Stimulated activated CD4-positive, alpha-beta T cell treated with anti-CD3 and anti-CD28 coated beads, TNF-alpha, amount 100 ng/mL, for 48 hours (primary cell): ENCODE measurements at places on chromosomes 3 and 15.

- no peak for DNase-seq
These were observed 156.6 kb downstream of the NR1D2 start for GRCh38 chr3:24101676-24102168.

GRCh38 chr15:90957031-90957790 lies 2.5 kb downstream of the RCCD1 start:
- DNase-seq: no peak

- no peak for DNase-seq
These were observed 4.2 kb downstream of the PTPRG start for GRCh38 chr3:61565569-61565968.

DNA sequence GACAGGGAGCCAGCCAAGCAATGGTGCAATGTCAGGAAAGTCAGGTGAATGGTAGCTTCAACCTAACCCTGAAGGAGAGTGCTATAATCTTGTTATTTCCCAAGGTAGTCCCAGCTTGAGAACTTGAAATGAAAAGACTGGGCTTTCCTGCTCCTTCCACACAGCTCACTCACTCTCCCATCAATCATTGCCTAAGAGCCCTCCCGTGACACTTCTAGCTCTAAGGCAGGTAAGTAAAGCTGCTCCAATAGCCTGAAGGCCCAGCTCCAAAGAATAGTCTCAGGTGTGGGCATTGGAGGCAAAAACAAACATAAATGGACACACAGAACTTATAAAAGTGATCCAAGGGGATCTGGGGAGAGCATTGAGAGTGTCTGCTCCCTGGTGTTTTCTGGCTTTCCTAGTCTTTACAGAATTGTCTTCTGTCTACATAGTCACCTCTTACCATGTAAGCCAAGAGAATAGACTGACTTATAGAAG lies 63.1 kb upstream of the TBC1D5 start:
- no peak for DNase-seq

DNA sequence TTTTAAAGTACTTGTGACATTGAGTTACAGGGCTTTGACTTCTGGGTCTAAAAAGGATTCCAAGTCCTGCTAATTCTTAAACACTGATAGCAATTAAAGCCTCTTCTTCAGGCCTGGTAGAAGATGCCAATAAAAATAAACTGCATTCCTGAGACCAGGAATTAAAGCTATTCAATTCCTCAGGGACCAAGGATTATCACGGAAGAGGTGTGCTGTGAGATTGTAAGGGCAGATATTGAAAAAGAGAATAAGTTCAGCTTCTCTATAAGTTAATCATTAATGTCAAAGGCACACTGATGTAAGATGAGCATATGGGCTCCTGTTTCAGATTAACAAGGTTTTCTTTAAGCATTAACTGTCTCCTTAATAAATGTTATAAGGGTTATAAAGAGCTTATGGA lies 611.3 kb downstream of the SI start:
- DNase-seq: no peak

GRCh38 chr15:87710406-87710805 lies 546.1 kb downstream of the NTRK3 start:
- no peak for DNase-seq

- no peak for DNase-seq
These were observed 109.3 kb downstream of the ZIC1 start for GRCh38 chr3:147518465-147518864.

GRCh38 chr3:147367676-147368075 lies 38.7 kb downstream of the ZIC4 start:
- DNase-seq: no peak

DNA sequence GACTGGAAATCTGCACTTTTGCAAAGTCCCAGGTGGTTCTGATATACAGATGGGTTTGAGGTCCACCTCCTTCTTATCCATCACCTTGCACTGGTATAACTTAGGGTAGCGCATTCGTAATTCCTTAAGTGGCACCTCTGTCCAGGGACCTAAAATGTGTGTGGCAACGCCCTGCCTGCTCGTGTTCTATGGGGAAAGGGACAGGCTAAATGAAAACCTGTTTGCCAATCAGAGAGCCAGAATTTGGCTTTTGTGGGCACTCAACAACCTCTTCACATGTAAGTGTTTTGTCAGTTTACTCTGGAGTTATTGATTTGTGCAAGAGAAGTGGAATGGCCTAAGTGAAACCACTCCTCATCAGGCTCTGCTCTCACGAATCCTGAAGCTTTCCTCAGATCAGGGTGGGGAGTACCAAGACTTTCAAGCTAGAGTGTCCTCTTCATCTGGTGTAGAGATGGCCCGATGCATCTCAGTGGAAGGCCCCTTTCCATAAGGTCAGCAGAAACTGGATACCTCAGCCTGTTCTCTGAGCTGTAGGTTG lies 138.3 kb downstream of the ALDH1A2 start:
- no peak for DNase-seq

GRCh38 chr3:122111974-122112373 lies 56.8 kb downstream of the CD86 start:
- DNase-seq: no peak

- no peak for DNase-seq
These were observed 132.2 kb downstream of the TMCO5A start for GRCh38 chr15:38066612-38067011.

DNA sequence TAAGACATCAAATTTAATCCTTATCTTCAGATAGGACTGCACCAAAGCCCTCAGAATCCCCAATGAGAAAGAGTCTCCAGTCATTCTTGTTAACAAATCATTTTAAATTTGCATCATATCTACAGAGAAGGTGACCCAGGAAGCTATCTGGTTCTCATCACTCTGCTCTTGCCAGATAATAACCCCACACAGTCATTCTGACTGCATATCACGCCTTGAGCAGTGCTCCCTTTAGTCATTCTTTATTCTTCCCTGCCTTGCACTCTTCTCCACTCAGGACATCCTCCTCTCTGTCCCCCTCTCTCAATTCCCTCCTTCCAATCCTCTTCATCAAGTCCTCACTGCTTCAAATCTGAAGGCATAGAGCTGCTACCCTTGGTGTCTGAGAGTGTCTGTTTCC lies 83.7 kb upstream of the COL6A6 start:
- DNase-seq: no peak

DNA sequence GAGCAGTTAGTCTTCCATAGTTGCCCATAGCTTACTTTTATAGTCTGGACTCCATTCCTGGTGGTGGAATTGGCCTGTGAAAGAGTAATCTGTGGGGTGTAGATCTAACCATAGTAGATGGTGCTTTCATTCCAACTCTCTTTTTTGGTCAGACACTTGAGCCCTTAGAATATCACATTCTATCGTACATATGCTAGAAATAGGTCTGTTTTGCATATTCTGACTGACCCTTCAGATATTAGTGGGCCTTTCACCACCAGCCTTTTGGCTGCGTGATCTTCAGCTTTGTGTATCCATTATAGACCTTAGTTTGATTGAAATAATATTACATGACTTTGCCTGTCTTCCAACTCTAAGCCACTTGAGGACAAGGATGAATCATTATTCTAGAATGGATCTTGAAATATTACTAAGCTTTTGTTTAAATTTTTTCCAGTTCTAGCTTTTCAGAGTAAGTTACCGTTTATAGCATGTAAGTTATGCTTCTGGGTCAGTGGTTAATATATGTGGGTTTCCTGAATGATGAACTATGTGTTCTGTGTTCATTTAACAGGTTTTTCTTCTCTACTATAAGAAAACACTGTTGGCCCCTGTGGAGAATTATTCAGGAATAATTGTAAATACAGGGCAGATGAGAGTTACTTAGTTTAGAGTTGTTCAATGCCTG lies 8.7 kb downstream of the RAB7A start:
- DNase-seq: no peak

GRCh38 chr3:103601666-103602065 lies 1166.9 kb downstream of the ZPLD1 start:
- DNase-seq: no peak

DNA sequence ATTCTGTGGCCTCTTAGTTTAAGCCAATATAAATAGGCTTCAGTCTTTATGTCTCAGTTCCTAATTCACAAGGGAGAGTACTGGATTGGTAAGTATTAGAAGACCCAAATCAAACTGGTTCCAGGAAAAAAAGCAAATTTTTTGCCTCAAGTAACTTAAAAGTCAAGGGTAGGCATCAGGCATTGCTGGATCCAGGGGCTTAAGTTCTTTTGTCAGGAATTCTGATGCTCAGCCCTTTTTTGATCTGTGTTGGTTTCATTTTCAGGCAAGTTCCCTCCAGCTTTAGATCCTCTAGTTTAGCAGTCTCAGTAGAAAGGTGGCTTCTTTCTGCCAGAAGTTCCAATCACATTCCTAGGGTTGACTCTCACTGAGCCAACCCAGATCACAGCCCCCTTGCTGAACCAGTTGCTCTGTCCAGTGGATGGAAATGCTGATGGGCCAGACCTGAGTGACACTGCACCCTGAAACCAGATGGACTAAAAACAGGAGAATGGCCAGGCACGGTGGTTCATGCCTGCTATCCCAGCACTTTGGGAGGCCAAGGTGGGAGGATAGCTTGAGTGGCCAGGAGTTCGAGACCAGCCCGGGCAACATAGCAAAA lies 253.5 kb downstream of the SHQ1 start:
- DNase-seq: no peak

- DNase-seq: no peak
These were observed 27.9 kb downstream of the PDIA5 start for GRCh38 chr3:123094516-123095313.

- DNase-seq: peak; percentile 27
These were observed 117.6 kb upstream of the EIF1B start for GRCh38 chr3:40191850-40192448.

DNA sequence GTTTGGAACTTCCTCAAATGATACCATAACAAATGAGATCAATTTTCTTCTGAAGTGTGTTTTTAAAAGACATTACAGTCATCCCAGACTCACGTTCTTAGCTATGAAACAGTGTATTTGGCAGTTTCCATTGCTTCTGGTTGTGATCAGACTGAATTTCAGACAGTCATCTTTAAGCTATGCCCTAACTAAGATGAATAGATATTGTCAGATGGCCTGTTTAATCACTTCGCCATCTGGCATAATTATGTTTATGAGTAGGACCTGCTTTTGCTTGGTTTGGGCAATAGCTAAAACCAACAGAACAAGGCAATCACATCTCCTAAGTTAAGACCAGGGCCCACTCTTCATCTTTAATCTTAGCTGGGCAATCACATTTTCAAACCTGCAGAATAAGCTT lies 313.1 kb downstream of the SV2B start:
- DNase-seq: no peak

- DNase-seq: no peak
These were observed 297.3 kb downstream of the MECOM start for GRCh38 chr3:169365993-169366915.

DNA sequence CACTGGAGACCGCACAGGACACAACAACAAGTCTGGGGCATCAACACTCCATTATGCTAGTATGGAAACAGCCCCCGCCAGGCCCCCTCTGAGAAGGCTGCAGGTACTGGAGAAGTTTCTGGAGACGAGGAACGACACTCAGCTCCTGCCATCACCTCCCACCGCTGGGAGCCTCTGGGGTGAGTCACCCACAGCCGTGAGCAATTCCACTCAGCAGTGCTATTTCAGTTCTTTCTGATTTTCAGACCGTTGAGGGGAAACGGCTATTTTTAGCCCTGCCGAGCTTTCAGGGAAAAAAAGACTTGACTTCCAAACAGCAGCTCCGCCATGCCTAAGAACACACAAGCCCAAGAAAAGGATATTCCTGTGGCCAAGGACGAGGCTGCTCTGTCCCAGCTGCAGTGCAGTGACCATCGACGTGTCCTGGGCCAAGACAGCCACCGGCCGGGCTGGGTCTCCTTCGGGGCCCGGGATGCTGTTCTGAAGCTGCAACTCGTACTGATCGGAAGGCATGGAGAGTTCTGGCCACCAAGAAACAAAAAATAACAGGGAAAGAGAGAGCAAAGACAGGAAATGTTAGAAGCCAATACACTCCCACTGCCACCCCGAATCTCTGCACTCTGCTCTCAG lies 40.8 kb downstream of the NUP210 start:
- no peak for DNase-seq

DNA sequence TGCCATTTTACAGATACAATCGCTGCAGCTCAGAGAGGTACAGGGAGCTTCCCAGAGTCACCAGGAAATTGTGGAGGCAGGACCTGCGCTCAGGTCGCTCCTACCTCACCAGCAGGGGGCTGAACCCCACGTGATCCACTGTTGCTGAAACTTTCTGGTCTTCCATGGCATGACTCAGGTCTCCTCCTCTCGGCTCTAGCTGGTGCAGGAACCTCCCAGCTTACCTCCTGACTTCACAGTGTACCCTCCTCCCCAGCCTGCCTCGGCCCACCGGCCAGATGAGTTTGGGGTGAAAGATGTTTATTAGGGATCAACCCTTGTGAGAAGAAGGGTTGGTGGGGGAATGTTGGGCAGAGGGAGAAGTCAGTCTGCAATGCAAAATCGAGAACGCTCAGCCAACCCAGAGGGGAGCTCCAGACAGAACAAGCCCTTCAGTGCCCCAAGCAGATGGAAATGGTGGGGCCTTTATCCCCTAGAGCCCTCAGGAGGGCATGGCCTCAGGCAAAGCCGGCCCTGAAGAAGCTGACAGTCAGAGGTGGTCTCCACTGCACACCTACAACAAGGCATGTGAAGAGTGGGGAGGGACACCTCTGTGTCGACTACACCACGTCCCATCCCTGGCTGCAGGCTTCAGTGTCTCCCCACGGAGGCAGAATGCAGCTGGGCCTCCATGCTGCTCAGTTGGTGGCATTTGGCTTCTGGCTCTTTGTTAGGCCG lies 118.6 kb upstream of the PRR20G start:
- peak; percentile 8 for DNase-seq

DNA sequence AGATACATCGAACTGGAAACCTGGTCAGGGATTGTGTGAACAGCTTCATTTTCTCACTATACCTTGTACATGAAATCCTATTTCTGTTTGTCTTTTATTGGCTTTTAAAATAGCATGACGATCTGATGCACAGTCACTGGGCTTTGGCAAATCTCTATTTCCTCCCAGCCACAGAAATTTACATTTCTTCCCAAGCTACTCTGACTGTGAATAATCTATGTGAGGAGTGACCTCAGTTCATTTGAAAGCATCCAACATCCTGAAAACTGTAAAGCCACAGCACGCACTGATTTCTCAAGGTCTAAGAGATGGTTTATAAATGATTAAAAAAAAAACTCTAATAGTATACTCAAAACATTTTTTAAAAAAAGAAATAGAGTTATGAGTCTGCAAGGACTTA lies 450.3 kb downstream of the IL5RA start:
- no peak for DNase-seq

- no peak for DNase-seq
These were observed 28.8 kb upstream of the PLSCR2 start for GRCh38 chr3:146498002-146498736.
